Omental fat pad (tissue), 4 donors: ENCODE measurements at places on chromosomes 7 and 10.

GRCh38 chr7:96052860-96053470 is 268.9 kb downstream of the SLC25A13 start:
- no peak for DNase-seq

GRCh38 chr7:30422922-30423321 is 55.7 kb downstream of the NOD1 start:
- no peak for DNase-seq

DNA sequence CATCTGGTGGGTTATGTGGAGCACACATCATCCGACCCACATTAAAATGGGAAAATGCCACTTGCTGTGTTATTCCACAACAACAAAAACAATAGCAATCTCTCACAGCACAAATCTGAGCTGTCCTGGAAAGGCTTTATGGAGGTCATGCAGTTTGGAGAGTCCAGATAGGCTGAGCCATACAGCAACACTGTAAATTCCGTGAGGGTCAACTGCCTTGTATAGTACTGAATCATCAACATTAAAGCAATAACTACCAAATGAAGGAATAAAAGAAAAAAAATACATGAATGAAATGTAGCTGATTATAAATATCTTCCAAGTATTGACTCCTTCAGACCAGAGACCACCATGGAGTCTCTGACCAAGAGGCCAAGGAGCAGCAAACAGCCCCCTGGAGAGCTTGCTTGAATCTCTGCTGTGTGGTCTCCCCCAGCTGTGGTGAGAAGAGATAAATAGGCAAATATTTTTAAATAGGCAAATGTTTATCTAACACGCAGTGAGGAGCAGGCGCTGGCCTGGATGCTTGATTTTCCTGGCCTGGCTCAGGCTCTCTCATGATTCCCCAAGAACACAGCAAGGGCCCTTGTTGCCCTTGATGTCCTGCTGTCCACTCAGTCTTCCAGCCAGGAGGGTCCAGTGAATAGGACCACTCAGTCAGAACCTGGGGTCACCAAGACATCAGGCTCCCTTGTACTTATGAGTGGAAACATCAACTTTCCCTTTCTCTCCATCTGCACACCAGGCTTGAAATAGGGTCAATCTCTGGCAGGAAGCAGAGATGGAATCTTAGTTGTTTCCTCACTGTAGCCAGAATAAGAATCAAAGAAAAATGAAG is 1021.3 kb downstream of the XPNPEP1 start:
- DNase-seq, result no peak

DNA sequence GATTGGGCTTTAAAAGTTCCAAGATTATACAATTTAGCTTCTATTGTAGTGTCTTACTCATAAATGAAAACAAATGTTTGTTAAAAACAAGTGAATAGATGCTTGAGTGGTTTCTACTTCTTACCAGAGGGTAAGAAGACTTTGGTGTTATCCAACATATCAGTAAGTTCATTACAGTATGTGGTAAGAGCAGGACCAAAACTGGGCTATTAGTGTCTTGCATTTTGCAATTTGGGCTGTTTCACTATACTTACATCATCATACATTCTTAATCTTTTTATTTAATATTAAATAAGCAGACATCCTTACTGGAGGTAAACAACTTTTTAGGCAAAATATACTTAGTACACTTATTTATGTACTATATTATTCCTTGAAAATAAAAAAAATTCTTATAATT is 248.4 kb upstream of the HGF start:
- DNase-seq, result no peak

DNA sequence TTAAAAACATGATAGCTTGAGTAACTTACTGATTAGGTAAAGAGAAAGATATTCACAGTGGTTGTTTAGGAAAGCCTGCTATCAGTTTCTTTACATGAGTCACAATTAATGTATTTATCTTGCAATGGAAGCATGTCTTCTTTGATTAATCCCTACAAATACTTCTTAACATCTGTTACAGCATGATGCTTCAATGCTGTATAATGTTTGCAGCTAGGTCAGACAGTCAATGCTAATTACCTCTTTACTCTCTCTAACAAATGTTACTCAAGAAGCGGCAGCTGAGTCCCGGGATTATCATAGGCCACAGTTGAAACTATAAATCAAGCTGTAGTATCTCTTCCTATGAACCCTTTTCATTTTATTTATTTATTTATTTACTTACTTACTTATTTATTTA is 33.2 kb downstream of the ACBD5 start:
- no peak for DNase-seq
